ENCODE measurements at places on chromosomes 13 and 19.
A peak's percentile ranks its signal among the peaks of the same experiment; 100 is the strongest.

- no peak for DNase-seq
These were observed 86.2 kb upstream of the HTR2A start for GRCh38 chr13:46982856-46983582.

- no peak for DNase-seq
These were observed 60.1 kb upstream of the PEG3 start for GRCh38 chr19:56900573-56901097.

GRCh38 chr19:51129716-51130115 is 5.0 kb downstream of the SIGLEC9 start:
- no peak for DNase-seq

GRCh38 chr19:17405250-17406045 is at the start of gene BST2:
TSS of gene BST2 (minus strand) at chr19:17405630. CDS start at chr19:17405575, 55 bp downstream.
- peak; percentile 65 for DNase-seq

GRCh38 chr13:92825938-92826596 is 400.5 kb upstream of the GPC6 start:
- no peak for DNase-seq

- no peak for DNase-seq
These were observed 3.6 kb downstream of the RRAS start for GRCh38 chr19:49636233-49636932.

DNA sequence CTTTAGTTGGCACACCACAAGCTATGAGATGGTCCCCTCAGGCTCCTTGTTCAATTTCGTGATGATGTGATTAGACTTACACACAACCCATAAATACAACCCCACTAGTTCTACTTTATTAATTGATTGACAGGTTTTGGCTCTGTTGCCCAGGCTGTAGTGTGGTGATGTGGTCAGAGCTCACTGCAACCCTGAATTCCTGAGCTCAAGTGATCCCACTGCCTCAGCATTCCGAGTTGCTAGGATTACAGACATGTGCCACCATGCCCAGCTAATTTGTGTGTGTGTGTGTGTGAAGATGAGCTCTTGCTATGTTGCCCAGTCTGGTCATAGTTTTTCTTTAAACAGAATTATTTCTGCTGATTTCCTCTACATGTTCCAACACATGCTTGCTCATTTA is 17.5 kb upstream of the HTR2A start:
- no peak for DNase-seq

- no peak for DNase-seq
These were observed 2.5 kb upstream of the GARIN5A start for GRCh38 chr19:50478901-50479715.

DNA sequence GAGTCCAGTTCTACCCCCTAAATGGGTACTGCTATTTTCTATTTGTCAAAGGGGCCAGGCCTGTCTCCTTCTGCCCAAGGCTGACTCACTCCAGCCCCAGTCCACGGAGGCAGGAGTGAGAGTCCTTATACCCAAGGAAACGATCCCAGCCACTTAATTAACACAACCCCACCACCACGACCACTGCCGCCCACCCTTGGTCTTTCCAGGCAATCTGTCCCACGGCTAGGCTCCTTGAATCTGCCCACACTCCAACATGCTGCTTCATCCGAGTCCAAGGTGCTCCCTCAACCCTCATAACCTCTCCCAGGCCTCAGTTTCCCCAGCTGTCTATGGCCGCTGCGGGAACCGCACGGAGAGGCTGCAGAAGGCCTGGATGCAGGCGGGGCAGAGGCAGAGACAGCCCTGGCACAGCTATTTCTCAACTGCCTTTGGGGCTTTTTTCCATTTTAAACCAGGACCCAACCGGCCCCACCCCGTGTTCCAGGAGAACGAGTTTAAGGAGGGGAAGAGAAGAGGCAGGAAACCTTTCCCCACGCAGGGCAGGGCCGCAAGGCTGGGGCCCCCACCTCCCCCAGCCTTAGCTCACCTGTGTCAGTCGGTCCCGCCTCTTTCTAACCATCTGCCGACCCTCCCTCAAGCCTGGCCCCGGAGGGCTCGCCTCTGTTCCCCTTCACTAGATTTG is 746 bp downstream of the RAB3D start:
- DNase-seq: no peak

GRCh38 chr13:39419876-39420275 is 183.1 kb downstream of the LHFPL6 start:
- no peak for DNase-seq

DNA sequence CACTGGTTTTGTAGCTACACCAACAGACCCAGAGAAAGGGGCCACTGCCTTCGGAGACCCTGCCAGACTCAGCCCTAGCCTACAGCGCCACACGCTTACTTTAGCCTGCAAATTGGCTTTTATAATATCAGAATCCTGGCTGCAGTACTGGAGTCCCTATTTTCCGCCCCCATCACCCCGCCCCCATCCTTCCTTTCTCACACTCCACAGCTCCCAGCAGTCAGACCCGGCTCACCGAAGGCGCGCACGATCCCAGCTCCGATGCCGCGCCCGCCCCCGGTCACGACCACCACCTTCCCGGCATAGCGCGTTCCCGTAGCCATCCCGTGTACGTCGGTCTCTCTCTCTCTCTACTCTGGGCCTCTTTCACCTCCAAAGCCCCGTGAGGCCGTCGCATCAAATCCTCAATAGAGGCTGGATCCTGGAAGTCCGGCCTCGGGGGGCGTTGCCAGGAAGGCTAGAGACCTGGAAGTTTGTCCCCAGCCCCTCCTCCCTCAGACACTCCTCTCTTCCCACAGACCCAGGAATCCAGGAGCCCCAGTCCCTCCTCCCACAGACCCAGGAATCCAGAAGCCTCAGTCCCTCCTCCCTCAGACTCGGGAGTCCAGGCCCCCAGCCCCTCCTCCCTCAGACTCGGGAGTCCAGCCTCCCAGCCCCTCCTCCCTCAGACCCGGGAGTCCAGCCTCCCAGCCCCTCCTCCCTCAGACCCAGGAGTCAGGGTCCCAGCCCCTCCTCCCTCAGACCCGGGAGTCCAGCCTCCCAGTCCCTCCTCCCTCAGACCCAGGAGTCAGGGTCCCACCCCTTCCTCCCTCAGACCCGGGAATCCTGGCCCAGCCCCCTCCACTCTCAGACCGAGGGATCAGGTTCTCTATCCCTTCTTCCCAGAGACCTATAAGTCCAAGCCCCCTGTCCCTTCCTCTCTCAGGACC is at the start of gene HSD17B14:
Gene HSD17B14, minus strand, starts transcription at position 403 of the 929 bp plus-strand sequence. Its CDS starts 80 bp downstream, at position 323.
- DNase-seq: no peak

DNA sequence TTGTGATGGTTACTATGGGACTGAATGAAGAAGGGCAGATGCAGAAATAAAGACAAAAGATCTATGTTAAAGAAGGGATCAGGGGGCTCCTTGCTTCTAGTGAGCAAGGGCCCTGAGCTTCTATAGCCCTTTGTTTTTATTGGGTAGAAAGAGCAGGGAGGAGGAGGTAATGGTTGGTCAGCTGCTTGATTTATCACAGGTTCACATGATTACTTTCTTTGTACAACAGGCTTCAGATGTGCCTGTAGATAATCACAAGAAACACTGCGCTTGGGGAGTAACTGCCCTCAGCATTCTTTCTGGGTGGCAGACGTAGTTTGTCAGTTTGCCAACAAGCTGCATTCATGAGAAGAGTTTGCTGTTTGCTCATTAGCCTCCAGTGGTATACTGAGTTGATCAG is 4.8 kb upstream of the ZNF439 start:
- no peak for DNase-seq

GRCh38 chr13:51585696-51586095 is 1.4 kb downstream of the WDFY2 start:
- DNase-seq: no peak

DNA sequence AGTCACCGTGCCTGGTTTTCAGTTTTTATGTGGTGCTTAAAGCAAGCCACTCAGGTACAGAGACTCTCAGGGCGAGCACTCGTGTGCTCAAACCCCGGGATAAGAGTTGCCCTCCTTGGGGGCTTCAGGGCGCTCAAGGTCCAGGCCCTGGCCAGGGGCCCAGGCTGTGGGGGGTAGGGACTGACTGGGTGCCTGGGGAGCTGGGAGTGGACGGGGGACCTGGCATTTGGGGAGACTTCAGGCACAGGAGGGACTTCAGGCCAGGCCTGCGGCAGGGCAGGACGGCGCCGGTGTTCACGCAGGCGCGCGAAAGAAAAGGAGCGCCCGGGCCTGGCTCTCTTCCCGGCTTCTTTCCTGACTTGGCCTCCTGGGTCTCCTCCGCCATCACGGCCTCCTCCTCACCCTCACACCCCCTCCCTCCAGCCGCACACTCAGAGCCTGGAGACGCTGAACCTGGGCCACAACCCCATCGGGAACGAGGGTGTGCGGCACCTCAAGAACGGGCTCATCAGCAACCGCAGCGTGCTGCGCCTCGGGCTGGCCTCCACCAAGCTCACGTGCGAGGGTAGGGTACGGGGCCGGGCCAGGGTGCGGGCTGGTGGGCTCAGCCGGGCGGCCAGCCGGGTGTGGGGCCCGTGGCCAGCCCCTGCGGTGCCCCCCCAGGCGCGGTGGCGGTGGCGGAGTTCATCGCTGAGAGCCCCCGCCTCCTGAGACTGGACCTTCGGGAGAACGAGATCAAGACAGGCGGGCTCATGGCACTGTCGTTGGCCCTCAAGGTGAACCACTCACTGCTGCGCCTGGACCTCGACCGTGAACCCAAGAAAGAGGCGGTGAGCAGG is 16.1 kb downstream of the NKPD1 start:
- no peak for DNase-seq

DNA sequence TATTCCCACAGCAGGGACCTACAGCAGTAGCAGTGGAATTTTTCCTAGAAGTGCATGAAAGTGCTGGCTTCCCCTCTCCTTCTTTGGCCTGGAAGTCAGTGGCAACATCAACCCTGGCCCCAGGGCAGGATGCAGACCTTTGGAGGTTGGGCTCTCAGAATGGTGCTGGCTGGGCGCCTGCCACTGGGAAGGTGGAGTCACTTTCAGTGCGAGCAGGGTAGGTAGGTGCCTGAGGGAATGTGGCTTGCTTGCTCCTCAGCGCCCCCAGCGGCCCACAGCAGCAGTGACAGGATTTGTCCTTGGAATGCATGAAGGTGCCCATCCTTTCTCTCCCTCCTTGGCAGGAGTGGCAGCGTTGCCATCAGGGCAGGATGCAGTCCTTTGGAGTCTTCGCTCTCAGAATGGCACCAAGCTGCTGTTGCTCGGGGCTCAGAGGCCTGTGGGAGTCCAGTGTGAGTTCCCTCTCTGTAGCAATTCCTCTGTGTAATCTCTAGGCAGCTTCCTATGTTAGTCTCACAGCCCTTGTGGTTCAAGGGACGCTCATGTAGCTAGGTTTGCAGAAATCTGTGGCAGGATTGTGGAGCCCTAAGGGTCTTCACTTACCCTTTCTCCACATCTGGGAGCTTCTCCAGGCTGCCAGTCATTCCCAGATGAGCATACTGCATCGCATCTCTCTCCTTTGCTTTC is 354.4 kb upstream of the DACH1 start:
- DNase-seq: no peak

- no peak for DNase-seq
These were observed 266.3 kb downstream of the KLF5 start for GRCh38 chr13:73324842-73325722.

DNA sequence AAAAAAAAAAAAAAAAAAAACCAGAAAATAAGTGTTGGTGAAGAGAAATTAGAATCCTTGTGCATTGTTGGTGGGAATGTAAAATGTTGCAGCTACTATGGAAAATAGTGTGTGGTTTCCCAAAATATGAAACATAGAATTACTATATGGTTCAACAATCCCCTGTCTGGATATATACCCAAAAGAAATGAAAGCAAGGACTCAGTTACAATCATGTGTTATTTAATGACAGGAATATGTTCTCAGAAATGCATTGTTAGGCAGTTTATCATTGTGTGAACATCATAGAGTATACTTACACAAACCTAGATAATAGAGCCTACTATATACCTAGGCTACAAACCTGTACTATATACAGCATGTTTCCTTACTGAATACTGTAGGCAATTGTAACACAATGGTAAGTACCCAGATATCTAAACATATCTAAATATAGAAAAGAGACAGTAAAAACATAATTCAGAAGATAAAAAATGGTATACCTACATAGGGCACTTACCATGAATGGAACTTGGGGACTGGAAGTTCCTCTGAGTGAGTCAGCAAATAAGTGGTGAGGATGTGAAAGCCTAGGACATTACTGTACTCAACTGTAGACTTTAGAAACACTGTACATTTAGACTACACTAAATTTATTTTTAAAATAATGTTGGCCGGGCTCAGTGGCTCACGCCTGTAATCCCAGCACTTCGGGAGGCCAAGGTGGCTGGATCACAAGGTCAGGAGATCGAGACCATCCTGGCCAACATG is 25.7 kb upstream of the SLC7A1 start:
- DNase-seq: no peak

GRCh38 chr13:50484472-50485113 is 358.9 kb downstream of the DLEU7 start:
- no peak for DNase-seq

GRCh38 chr13:112333756-112334543 is 42.2 kb upstream of the SPACA7 start:
- no peak for DNase-seq

DNA sequence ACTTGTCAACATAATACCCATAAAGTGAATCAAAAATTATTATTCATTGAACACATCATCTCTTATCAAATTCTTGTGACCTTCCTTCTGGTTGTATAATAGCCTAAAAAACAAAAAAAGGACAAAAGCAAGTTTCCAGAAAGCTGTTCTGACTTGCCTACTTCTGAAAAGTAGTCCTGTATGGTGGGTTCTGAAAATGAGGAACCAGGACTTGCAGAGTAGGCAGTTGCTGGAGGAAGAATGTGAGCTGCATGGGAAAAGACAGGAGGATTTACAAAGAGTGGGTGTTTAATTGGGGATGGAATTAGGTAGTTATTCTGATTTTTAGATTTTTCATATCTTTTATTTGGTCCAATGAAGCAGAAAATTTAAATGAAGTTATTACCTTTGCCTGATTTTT is 56.7 kb downstream of the RCBTB2 start:
- DNase-seq: no peak

DNA sequence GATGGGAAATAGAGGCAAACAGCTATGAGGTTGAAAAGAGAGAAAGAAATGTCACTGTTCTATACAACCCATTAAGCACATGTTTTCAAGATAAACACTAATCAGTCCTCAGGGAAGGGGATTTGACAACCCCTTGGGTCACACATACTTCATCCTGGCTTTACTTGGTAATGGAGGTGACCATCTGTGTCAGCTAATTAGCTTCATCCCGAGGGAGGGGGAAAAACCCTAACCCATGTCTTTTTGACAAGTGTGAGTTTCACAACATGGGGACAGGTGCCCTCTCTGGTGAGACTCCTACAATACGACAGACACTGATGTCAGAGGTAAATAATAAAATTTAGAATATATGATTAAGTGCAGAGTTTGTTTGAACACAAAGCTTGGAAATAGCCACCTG is 43.1 kb downstream of the ZNF611 start:
- DNase-seq: no peak

GRCh38 chr19:52990759-52991418 is 22.8 kb upstream of the ERVV-1 start:
- no peak for DNase-seq

- DNase-seq: no peak
These were observed 302.6 kb downstream of the COG6 start for GRCh38 chr13:39957868-39958677.

- DNase-seq: no peak
These were observed 124.6 kb downstream of the GGACT start for GRCh38 chr13:100464006-100464405.
